Neural progenitor cell (in vitro differentiated cells): ENCODE measurements at places on chromosomes 4 and X.

GRCh38 chrX:118420462-118420861 is 74.6 kb downstream of the WDR44 start:
- no peaks in the 10 kb centered on the region for H3K27me3 ChIP-seq
- no peaks in the 10 kb centered on the region for H3K36me3 ChIP-seq
- no peak overlapping the region for H3K27ac ChIP-seq

DNA sequence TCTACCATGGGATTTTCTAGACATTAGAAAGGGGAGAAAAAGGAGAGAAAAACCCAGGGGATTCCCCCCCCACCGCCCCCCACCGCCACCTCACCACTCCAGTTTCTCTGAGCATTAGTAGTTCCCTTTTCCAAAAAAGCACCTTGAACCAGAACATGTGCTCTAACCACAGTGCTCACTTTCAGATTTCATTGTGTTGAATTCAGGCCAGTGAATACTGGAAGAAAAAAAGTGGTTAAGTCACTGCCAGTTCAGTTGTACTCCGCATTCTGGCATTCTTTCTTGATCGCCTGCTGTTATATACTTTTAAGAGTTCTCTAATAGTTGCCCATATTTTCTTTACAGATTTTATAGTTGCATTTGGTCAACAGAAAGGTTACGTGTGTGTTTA is 40.9 kb downstream of the JADE3 start:
- H3K36me3 ChIP-seq: no peaks in the 10 kb centered on the region
- DNase-seq: no peak
- peaks cover 30% of the 10 kb centered on the region for H3K4me1 ChIP-seq

DNA sequence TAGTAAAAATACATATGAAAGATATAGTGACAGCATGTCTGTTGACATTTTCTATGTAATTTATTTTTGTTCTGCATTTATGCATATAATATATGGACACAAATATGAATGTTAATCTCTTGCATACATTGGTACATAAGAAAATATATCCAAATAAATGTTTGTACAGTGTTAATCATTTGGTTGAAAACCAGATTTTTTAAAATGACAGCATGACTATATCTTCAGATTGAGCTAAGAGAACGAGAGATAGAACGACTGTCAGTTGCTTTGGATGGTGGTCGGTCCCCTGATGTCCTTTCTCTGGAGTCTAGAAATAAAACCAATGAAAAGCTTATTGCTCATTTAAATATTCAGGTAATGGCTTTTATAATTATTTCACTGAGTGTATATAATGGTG is 15.3 kb downstream of the CEP135 start:
- no peaks in the 10 kb centered on the region for H3K4me1 ChIP-seq
- no peak for DNase-seq
- no peak overlapping the region for H3K27ac ChIP-seq
- H3K27me3 ChIP-seq: no peaks in the 10 kb centered on the region

- H3K27ac ChIP-seq: no peak overlapping the region
- H3K36me3 ChIP-seq: no peaks in the 10 kb centered on the region
- H3K27me3 ChIP-seq: no peaks in the 10 kb centered on the region
- no peak for DNase-seq
- no peak overlapping the region for H3K4me3 ChIP-seq
Measured at GRCh38 chr4:6768539-6768905, 14.0 kb upstream of the KIAA0232 start.

GRCh38 chr4:136967069-136967468 is 565.2 kb downstream of the PCDH18 start:
- no peaks in the 10 kb centered on the region for H3K27me3 ChIP-seq
- H3K36me3 ChIP-seq: no peaks in the 10 kb centered on the region
- no peak overlapping the region for H3K27ac ChIP-seq
- H3K4me1 ChIP-seq: no peaks in the 10 kb centered on the region
- DNase-seq: no peak

GRCh38 chrX:1661922-1662221 is 47.0 kb downstream of the ASMT start:
- peaks cover 13% of the 10 kb centered on the region for H3K4me1 ChIP-seq
- no peaks in the 10 kb centered on the region for H3K36me3 ChIP-seq
- no peak for DNase-seq
- no peak overlapping the region for H3K4me3 ChIP-seq

DNA sequence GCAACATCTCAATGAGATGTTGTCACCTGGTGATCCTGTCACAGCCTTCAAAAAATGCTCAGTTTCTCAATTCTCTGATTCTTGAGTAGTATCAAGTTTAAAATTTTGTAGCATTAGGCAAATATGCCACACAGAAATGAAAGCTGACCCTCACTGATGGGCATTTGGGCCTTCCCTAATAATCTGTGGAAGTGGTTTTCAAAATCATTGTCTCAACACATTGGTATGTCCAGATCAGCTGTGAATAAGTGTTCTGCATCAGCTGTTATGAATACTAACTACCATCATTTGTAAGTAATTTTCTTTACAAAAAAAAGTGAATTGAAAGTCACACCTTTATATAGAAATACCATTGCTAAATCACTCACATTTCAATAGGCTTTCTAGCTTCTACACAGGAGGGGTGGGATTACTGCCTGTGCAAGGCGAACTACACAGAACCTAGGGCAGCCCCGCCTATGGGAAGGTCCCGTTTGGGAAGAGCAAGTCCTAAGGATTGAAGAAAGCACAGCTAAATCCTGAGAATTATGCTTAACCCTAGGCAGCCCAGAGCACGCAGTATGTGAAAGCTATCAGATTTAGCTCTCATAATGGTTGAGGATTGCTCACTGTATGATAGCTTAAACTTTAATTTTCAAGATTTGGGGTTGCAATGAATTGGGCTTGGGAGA is 73.4 kb downstream of the GPC3 start:
- peak; percentile 24 for DNase-seq
- H3K27me3 ChIP-seq: no peaks in the 10 kb centered on the region
- H3K4me3 ChIP-seq: no peak overlapping the region
- H3K36me3 ChIP-seq: no peaks in the 10 kb centered on the region

DNA sequence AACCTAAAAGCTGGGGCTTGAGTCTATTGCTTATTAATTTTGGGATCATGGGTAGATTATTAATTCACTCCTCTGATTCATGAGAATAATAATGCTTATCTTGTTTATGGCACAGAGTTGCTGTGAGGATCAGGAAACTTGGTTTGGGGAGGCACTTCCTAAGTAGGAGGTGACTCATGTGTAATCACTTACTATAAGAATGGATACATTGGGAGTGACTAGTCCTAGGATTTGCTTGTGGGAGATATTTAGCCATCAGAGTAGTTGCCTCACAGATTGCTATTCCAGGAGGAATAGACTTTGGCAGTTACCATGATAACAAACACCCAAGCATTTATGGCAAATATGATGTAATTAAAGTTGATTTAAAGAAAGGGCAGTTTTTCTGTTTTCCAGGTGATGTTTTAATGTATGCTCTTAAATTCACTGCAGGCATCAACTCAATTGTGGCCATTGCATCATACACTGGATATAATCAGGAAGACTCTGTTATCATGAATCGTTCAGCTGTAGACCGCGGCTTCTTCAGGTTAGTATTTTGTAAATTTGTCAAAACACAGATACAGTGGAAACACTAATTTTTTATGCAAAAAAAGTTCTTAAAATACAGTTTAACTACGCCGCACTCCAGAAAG is 41.9 kb downstream of the POLR2B start:
- no peaks in the 10 kb centered on the region for H3K27me3 ChIP-seq
- H3K36me3 ChIP-seq: peaks cover 30% of the 10 kb centered on the region
- no peak for DNase-seq
- no peak overlapping the region for H3K27ac ChIP-seq

DNA sequence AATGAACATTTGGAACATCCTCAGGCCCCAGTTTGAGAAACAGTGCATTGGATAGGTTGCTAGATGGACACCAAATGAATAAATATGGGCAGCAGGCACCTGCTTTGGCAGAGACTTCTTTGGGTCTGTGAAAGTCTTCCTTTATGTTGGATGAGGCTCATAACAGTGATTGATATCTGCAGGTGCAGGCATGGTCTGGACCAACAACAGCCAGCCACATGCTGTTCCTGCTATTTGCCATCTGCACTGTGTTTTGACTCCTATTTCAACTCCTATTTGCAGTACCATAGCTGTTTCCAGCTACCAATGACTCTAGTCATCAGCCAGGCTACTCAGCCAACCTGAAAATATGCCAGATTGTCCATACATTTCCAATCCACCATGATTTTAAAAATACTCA is 60.9 kb downstream of the ANAPC4 start:
- no peak overlapping the region for H3K4me3 ChIP-seq
- no peak for DNase-seq
- no peaks in the 10 kb centered on the region for H3K27me3 ChIP-seq
- no peaks in the 10 kb centered on the region for H3K4me1 ChIP-seq

- H3K4me1 ChIP-seq: peaks cover 22% of the 10 kb centered on the region
- H3K27me3 ChIP-seq: no peaks in the 10 kb centered on the region
- no peak for DNase-seq
- no peak overlapping the region for H3K27ac ChIP-seq
- H3K4me3 ChIP-seq: no peak overlapping the region
Measured at GRCh38 chr4:94567811-94568210, 116.1 kb downstream of the PDLIM5 start.

GRCh38 chrX:7149411-7149810 is 1.5 kb upstream of the PUDP start:
- peaks cover 7% of the 10 kb centered on the region for H3K4me1 ChIP-seq
- no peaks in the 10 kb centered on the region for H3K36me3 ChIP-seq
- no peaks in the 10 kb centered on the region for H3K27me3 ChIP-seq
- H3K4me3 ChIP-seq: no peak overlapping the region

GRCh38 chr4:150415213-150415612 is 166.7 kb upstream of the MAB21L2 start:
- no peaks in the 10 kb centered on the region for H3K4me1 ChIP-seq
- H3K27me3 ChIP-seq: no peaks in the 10 kb centered on the region
- no peak overlapping the region for H3K4me3 ChIP-seq

GRCh38 chrX:19361701-19362100 is 18.0 kb downstream of the PDHA1 start:
- no peak overlapping the region for H3K27ac ChIP-seq
- H3K4me3 ChIP-seq: no peak overlapping the region
- DNase-seq: no peak
- no peaks in the 10 kb centered on the region for H3K4me1 ChIP-seq
- no peaks in the 10 kb centered on the region for H3K27me3 ChIP-seq

DNA sequence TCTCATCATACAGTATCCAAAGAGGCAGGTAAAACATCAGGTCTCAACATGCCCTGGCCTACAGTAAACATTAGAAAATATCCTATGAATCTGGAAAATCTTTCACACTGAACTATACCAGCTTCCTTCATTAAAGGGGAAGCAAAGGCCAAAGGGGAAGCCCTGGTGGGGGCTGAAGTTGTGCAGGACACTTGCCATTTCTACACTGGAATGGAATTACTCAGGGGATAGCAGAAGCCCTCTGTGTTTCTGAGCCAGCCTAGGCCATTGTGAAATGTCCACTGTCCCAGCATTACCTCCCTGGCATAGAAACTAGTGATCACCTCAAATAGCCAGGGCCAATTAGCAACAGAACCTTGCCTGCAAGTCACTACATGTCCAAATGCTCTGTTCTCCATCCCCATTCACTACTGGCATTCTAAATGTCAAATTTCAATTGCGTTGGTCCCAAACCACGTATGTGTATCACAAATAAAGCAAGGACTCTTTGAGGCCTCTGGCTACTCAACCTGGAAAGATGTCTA is 429.9 kb downstream of the AFF2 start:
- DNase-seq: no peak
- H3K27ac ChIP-seq: no peak overlapping the region
- H3K4me3 ChIP-seq: no peak overlapping the region
- no peaks in the 10 kb centered on the region for H3K36me3 ChIP-seq

- no peak overlapping the region for H3K27ac ChIP-seq
- DNase-seq: no peak
- no peak overlapping the region for H3K4me3 ChIP-seq
- H3K27me3 ChIP-seq: no peaks in the 10 kb centered on the region
Measured at GRCh38 chr4:25981749-25982148, 67.7 kb downstream of the SMIM20 start.

DNA sequence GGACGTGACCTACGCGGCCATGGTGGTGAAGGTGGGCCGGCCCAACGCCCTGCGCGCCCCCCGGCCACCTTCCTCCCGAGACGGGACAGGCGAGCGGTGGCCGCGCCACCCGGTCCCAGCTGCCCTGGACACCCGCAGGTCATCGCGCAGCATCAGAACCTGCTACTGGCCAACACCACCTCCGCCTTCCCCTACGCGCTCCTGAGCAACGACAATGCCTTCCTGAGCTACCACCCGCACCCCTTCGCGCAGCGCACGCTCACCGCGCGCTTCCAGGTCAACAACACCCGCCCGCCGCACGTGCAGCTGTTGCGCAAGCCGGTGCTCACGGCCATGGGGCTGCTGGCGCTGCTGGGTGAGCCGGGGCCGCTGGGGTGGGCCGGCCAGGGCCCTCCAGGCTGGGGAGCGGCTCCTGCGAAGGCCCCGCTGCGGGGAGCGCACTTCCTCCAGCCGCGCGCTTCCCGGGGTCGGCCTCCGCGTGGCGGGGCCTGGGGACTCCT is 9.0 kb upstream of the SLC26A1 start:
- H3K27me3 ChIP-seq: peaks cover 100% of the 10 kb centered on the region
- H3K4me3 ChIP-seq: peak overlapping the region; percentile 40

DNA sequence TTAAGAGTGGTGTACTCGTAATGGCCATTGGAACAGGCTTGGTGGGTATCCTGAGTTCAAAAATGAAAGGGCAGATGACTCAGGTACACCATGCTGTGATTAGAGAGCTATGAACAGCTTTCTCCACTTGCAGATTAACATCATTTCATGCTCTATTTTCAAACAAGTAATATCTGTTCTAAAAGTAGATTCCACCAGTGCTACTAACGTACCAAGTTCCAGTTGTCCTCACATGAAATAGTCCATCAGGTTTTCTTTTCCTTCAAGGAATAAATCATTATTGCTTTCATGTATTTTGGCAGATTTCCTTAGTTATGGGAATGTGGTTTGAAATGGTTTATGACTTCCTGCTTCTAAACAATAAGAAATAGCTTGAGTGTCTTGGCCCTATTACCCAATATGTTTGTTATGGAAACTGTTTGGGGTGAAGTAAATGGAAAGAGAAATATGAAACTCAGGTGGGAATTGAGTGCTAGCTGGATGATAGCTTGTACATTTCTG is 49.9 kb downstream of the PCDH7 start:
- no peak overlapping the region for H3K4me3 ChIP-seq
- no peak for DNase-seq
- H3K36me3 ChIP-seq: no peaks in the 10 kb centered on the region
- peaks cover 7% of the 10 kb centered on the region for H3K4me1 ChIP-seq
- no peak overlapping the region for H3K27ac ChIP-seq

GRCh38 chr4:41120297-41121217 is 93.8 kb downstream of the APBB2 start:
- DNase-seq: no peak
- no peak overlapping the region for H3K27ac ChIP-seq
- H3K27me3 ChIP-seq: no peaks in the 10 kb centered on the region
- H3K36me3 ChIP-seq: no peaks in the 10 kb centered on the region
- H3K4me1 ChIP-seq: peaks cover 13% of the 10 kb centered on the region

DNA sequence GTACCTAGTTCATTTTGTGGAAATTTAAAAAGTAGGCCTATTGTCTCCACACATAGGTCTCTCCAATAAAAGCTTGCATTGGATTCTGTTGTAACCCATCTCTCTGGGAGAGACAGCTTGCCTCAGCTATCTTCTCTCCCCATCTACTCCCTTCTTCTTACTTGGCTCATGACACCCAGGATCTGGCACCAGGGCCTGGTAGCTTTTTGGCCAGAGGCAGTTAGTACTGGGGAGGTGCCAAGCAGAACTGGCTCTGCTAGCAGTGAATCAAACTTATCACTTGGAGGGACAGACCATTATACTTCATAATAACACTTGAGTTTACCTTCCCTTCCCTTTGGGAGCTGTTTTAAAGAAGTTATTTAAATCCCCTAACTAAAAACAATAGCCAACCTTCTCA is 31.8 kb downstream of the PLAC1 start:
- H3K27ac ChIP-seq: no peak overlapping the region
- no peak overlapping the region for H3K4me3 ChIP-seq
- H3K4me1 ChIP-seq: no peaks in the 10 kb centered on the region
- no peaks in the 10 kb centered on the region for H3K36me3 ChIP-seq

- no peaks in the 10 kb centered on the region for H3K27me3 ChIP-seq
- no peaks in the 10 kb centered on the region for H3K36me3 ChIP-seq
- no peak overlapping the region for H3K27ac ChIP-seq
Measured at GRCh38 chr4:85488416-85488815, 13.5 kb downstream of the ARHGAP24 start.
